ENCODE measurements at places on chromosomes 5 and 9. TPM values are rescaled to one million over a fixed set of nuclear protein-coding genes. Genes with fewer than 3 reads are reported as not detected.

TTC39B gene
- 7.9 TPM for total RNA-seq

IFNA16 gene
- total RNA-seq: not detected

FOXD4L5 gene
- not detected for total RNA-seq

TUT7 gene
- total RNA-seq: 20.2 TPM

SLC34A1 gene
- total RNA-seq: not detected

PTGDS gene
- total RNA-seq: not detected

UGT3A1 gene
- not detected for total RNA-seq

GRM6 gene
- not detected for total RNA-seq

FGD3 gene
- not detected for total RNA-seq

RGS3 gene
- 45.5 TPM for total RNA-seq

Data from bronchus fibroblast of lung (primary cell).